ENCODE measurements at places on chromosomes 4 and X.

- no peak for DNase-seq
Observed at GRCh38 chrX:107619885-107620322, 8.4 kb upstream of the PRPS1 start.

GRCh38 chr4:17276776-17277175 lies 235.1 kb downstream of the QDPR start:
- DNase-seq = no peak

GRCh38 chr4:104615496-104615895 lies 120.8 kb upstream of the CXXC4 start:
- no peak for DNase-seq

GRCh38 chr4:25021216-25021615 lies 9.5 kb downstream of the LGI2 start:
- no peak for DNase-seq

- DNase-seq = no peak
Observed at GRCh38 chrX:132594129-132594528, 105.3 kb upstream of the MBNL3 start.

DNA sequence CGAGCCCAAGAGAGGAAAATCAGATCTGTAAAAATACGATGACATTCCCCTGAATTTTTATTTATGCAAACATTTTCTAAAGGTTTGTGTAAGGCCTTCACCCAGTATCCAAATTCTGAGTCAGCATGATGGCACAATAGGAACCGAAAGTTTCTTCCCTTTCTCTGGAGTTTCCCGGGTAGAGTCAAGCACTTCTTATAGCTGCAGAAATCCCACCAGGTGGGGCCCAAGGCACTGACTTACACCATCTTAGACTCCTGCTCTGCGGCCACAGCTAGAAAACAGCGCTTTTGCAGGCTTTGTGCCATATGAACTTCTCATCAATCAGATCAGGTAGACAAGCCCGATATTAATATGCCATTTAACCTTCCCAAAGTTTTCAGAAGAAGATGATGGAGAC lies 13.4 kb downstream of the LEF1 start:
- DNase-seq = no peak

All from activated CD8-positive, alpha-beta memory T cell treated with anti-CD3 and anti-CD28 coated beads for 1 hour (primary cell).